ENCODE measurements at places on chromosomes 11 and 22.

GRCh38 chr11:28981381-28981780, 873.2 kb downstream of the METTL15 start:
- H3K36me3 ChIP-seq = no peaks in the 10 kb centered on the region
- DNase-seq = no peak
- H3K4me1 ChIP-seq = no peaks in the 10 kb centered on the region
- no peak overlapping the region for H3K27ac ChIP-seq

- peak overlapping the region; percentile 70 for H3K27ac ChIP-seq
- H3K4me3 ChIP-seq = peak overlapping the region; percentile 61
- no peak for DNase-seq
- H3K4me1 ChIP-seq = peaks cover 8% of the 10 kb centered on the region
These were observed 1.2 kb downstream of the DGCR2 start for GRCh38 chr22:19120829-19121630.

GRCh38 chr22:45421349-45422055, 8.0 kb downstream of the RIBC2 start:
- no peaks in the 10 kb centered on the region for H3K4me1 ChIP-seq
- H3K36me3 ChIP-seq = no peaks in the 10 kb centered on the region
- no peaks in the 10 kb centered on the region for H3K27me3 ChIP-seq
- no peak overlapping the region for H3K27ac ChIP-seq
- no peak overlapping the region for H3K4me3 ChIP-seq

DNA sequence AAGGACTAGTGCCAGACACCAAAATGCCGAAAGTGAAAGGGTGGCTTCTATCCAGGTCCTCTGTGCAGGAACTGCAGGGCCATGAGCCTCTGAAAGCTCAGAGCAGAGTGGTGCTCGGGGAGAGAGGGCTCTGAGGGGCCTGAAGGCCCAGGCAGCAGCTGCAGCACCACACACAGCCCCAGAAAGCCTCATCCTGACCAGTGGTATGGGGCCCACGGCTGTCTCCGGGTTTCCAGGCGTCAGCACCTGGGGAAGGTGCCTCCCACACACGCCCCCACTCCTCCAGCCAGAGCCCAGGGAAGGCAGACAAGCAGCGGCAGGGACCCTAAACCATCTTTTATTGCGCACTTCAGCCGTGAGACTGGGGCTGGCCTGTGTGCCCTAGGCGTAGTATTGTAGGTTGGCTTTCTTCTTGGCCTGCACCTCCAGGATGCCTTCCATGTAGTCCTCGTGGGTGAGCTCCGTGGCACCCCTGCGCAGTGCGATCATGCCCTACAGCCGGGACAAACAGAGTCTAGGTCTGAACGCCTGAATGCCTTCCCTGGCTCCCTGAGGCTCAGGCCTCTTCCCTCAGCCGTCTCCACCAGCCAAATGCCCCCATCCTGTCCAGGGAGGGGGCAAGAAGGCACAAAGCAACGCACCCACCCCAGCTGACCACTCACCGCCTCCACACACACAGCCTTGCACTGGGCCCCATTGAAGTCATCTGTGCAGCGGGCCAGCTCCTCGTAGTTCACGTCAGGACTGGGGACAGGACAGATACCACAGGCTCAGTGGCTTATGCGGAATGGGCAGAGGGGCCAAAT, 7.6 kb downstream of the PSMC3 start:
- H3K4me3 ChIP-seq = no peak overlapping the region
- no peak for DNase-seq
- H3K27ac ChIP-seq = no peak overlapping the region
- H3K27me3 ChIP-seq = no peaks in the 10 kb centered on the region
- peaks cover 26% of the 10 kb centered on the region for H3K4me1 ChIP-seq

- DNase-seq = no peak
- H3K36me3 ChIP-seq = no peaks in the 10 kb centered on the region
- no peaks in the 10 kb centered on the region for H3K4me1 ChIP-seq
These were observed 358.4 kb downstream of the OPCML start for GRCh38 chr11:133173810-133174412.

DNA sequence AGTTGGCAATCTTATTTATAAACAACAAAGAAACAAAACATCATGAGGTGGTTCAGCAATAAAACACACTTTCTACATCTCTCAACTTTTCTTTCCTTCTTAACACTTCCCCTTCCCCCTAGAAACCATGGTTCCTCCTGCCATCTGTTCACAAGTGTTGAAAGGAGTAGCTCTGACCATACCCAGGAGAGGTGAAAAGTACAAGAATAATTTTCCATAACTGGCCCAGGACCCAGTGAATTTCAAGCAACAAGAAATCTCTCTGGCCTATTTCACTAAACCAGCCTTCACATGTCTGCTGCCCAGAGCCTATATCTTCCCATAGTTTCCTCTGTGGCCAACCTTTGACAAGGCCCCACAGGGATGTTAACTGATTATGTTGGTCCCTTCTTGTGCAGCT, 98.2 kb upstream of the CEP126 start:
- H3K4me1 ChIP-seq = no peaks in the 10 kb centered on the region
- H3K27ac ChIP-seq = no peak overlapping the region
- no peak for DNase-seq
- no peaks in the 10 kb centered on the region for H3K27me3 ChIP-seq
- no peaks in the 10 kb centered on the region for H3K36me3 ChIP-seq

- no peaks in the 10 kb centered on the region for H3K36me3 ChIP-seq
- no peak overlapping the region for H3K27ac ChIP-seq
- no peak overlapping the region for H3K4me3 ChIP-seq
- no peaks in the 10 kb centered on the region for H3K27me3 ChIP-seq
- no peak for DNase-seq
These were observed 666.4 kb downstream of the BRD1 start for GRCh38 chr22:49161002-49161850.

GRCh38 chr11:23078289-23078971, 218.2 kb upstream of the CCDC179 start:
- no peak overlapping the region for H3K27ac ChIP-seq
- no peaks in the 10 kb centered on the region for H3K4me1 ChIP-seq

DNA sequence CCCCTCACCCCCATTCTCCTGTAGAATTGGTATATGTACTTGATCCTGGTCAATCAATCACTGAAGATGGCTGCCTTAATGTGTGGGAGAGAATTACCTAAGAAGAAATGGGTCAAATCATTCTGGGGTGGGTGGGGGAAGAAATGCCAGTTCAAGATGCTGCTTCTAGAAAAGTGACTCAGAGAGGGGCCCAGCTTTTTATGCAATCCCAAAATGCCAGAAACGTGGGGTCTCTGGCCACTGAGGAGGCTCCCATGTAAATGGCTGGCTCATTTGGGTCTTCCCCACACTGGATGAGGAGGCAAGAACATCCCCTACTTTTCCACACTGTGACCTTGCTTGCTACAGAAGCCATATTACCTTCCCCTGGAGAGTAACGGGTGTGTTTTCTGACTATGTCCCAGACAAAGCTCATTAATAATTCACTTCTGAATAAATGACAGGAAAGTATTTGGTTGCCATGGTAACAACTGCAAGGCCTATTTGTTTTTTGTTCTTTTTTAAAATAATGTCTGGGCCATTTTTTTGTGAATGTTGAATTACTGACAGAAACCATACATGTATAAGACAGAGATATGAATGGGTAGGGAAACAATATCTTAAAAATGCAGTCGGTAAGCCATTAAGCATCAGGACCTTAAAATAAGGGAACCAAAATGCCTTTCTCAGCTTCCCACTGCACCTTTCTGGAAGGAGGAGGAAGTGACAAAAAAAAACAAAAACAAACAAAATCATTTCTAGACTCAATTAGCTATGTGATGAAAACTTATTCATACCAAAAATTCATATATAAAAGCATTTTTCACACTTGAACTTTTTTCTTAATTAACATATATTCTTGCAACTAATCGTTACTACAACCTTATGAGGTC, 32.0 kb downstream of the SLC1A2 start:
- H3K36me3 ChIP-seq = no peaks in the 10 kb centered on the region
- DNase-seq = no peak
- peaks cover 21% of the 10 kb centered on the region for H3K4me1 ChIP-seq
- H3K4me3 ChIP-seq = no peak overlapping the region

- H3K36me3 ChIP-seq = no peaks in the 10 kb centered on the region
- no peak for DNase-seq
- no peak overlapping the region for H3K4me3 ChIP-seq
- no peaks in the 10 kb centered on the region for H3K4me1 ChIP-seq
These were observed 90.9 kb upstream of the LINC01488 start for GRCh38 chr11:69390561-69390960.

GRCh38 chr11:8527939-8528338, 66.1 kb downstream of the STK33 start:
- no peaks in the 10 kb centered on the region for H3K27me3 ChIP-seq
- no peak overlapping the region for H3K27ac ChIP-seq
- H3K4me3 ChIP-seq = no peak overlapping the region
- no peak for DNase-seq

DNA sequence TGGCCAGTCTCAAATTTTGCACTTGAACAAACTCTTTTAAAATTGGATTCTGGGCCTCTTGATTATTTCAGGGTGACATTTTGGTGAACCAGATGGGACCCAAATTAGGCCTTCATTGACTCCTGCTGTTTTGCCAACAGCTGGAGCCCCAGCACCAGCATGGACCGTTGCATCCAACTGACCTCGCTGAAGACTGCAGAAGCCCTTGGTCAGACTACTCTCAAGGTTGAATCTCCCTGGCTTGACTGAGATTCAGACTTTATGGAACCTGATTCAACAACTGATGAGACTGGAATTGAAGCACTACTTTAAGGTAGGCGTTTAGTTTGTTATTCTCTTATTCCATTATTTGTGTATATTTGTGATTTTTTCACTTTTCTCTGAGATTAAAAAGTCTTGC, 41.7 kb downstream of the NARS2 start:
- H3K36me3 ChIP-seq = no peaks in the 10 kb centered on the region
- no peak overlapping the region for H3K4me3 ChIP-seq
- H3K4me1 ChIP-seq = no peaks in the 10 kb centered on the region
- DNase-seq = no peak

DNA sequence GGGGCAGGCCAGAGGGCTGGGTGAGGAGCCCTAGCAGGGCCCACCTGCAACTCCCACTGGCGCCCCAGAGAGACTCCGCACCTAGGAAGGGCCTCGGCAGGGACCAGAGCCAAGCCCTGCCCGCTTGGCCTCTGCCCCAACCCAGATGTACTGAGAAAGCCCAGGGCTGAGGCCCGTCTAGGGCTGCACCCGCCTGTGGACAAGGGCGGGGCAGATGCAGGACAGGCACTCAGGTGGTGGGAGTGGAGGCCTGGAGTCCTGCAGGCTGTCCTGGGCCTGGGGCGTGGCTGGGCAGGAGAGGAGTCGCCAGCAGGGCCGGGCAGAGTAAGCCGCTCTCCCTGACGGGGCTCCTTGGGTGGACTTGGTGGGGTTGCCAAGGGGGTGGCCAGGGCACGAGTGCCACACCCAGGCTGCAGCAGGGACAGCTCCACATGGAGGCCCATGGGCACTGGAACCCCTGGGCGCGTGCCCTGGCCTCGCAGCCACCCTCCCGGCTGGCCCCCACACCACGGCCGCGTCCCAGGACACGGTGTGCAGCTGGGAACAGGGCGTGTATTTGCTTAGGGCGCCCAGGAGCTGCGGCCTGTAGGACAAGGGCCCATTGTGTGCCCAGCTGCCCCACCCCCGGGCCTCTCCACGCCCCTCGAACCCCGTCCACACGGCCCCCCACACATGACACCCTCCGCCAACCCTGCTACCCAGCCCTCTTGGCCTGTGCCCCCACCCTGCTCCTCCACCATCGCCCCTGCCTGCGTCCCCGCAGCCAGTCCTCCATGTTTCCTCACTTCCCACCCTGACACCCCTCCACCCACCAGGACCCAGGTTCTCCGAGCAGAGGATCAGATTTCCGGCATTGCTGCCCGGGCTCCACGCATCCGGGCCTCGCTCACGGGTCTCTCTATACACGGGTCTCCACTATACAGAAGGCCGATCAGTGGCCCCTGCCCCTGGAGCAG, 11.3 kb upstream of the PIM3 start:
- DNase-seq = no peak
- no peaks in the 10 kb centered on the region for H3K36me3 ChIP-seq
- H3K27ac ChIP-seq = peak overlapping the region; percentile 63
- H3K4me1 ChIP-seq = peaks cover 65% of the 10 kb centered on the region

GRCh38 chr11:67704524-67704923, 30.1 kb upstream of the ALDH3B2 start:
- no peak overlapping the region for H3K27ac ChIP-seq
- H3K36me3 ChIP-seq = no peaks in the 10 kb centered on the region
- peaks cover 2% of the 10 kb centered on the region for H3K4me1 ChIP-seq
- no peak for DNase-seq
- H3K4me3 ChIP-seq = no peak overlapping the region

GRCh38 chr11:128709402-128709801, 15.5 kb downstream of the FLI1 start:
- H3K4me1 ChIP-seq = no peaks in the 10 kb centered on the region
- H3K27me3 ChIP-seq = peaks cover 8% of the 10 kb centered on the region
- no peak for DNase-seq
- no peak overlapping the region for H3K4me3 ChIP-seq
- no peak overlapping the region for H3K27ac ChIP-seq

GRCh38 chr11:68546555-68546954, 86.0 kb downstream of the PPP6R3 start:
- H3K27me3 ChIP-seq = no peaks in the 10 kb centered on the region
- peaks cover 24% of the 10 kb centered on the region for H3K36me3 ChIP-seq
- no peak overlapping the region for H3K27ac ChIP-seq
- H3K4me1 ChIP-seq = no peaks in the 10 kb centered on the region
- DNase-seq = no peak

- no peaks in the 10 kb centered on the region for H3K27me3 ChIP-seq
- no peak for DNase-seq
- no peak overlapping the region for H3K4me3 ChIP-seq
- no peaks in the 10 kb centered on the region for H3K36me3 ChIP-seq
- peaks cover 6% of the 10 kb centered on the region for H3K4me1 ChIP-seq
These were observed 21.5 kb upstream of the TXNRD2 start for GRCh38 chr22:19962909-19963806.

- no peaks in the 10 kb centered on the region for H3K27me3 ChIP-seq
- DNase-seq = no peak
- peaks cover 41% of the 10 kb centered on the region for H3K4me1 ChIP-seq
- H3K27ac ChIP-seq = no peak overlapping the region
- no peaks in the 10 kb centered on the region for H3K36me3 ChIP-seq
These were observed 1.6 kb downstream of the IFITM10 start for GRCh38 chr11:1748636-1749394.

GRCh38 chr11:127651888-127652221, 651.3 kb upstream of the KIRREL3 start:
- H3K4me3 ChIP-seq = no peak overlapping the region
- no peaks in the 10 kb centered on the region for H3K27me3 ChIP-seq
- H3K4me1 ChIP-seq = no peaks in the 10 kb centered on the region
- no peaks in the 10 kb centered on the region for H3K36me3 ChIP-seq
- H3K27ac ChIP-seq = no peak overlapping the region
